ENCODE measurements at places on chromosomes 7 and 10.
A peak's percentile ranks its signal among the peaks of the same experiment; 100 is the strongest.

- DNase-seq: no peak
- no peaks in the 10 kb centered on the region for H3K36me3 ChIP-seq
- H3K27ac ChIP-seq: no peak overlapping the region
- no peak overlapping the region for H3K4me3 ChIP-seq
- H3K27me3 ChIP-seq: no peaks in the 10 kb centered on the region
These were observed 17.5 kb downstream of the ZNF33A start for GRCh38 chr10:38027986-38028385.

- no peaks in the 10 kb centered on the region for H3K36me3 ChIP-seq
- no peaks in the 10 kb centered on the region for H3K4me1 ChIP-seq
- no peak overlapping the region for H3K4me3 ChIP-seq
These were observed 45.6 kb downstream of the SORCS1 start for GRCh38 chr10:107118866-107119265.

- no peak overlapping the region for H3K4me3 ChIP-seq
- H3K4me1 ChIP-seq: peaks cover 7% of the 10 kb centered on the region
- no peak overlapping the region for H3K27ac ChIP-seq
These were observed 50.2 kb downstream of the CDK1 start for GRCh38 chr10:60828489-60828852.

GRCh38 chr7:80781146-80781545 lies 137.7 kb downstream of the SEMA3C start:
- no peaks in the 10 kb centered on the region for H3K36me3 ChIP-seq
- no peak for DNase-seq
- H3K27ac ChIP-seq: no peak overlapping the region
- peaks cover 2% of the 10 kb centered on the region for H3K4me1 ChIP-seq
- H3K27me3 ChIP-seq: no peaks in the 10 kb centered on the region

- DNase-seq: no peak
- peak overlapping the region; percentile 45 for H3K27ac ChIP-seq
- H3K4me1 ChIP-seq: peaks cover 26% of the 10 kb centered on the region
These were observed 94.0 kb upstream of the TARP start for GRCh38 chr7:38367301-38367890.

DNA sequence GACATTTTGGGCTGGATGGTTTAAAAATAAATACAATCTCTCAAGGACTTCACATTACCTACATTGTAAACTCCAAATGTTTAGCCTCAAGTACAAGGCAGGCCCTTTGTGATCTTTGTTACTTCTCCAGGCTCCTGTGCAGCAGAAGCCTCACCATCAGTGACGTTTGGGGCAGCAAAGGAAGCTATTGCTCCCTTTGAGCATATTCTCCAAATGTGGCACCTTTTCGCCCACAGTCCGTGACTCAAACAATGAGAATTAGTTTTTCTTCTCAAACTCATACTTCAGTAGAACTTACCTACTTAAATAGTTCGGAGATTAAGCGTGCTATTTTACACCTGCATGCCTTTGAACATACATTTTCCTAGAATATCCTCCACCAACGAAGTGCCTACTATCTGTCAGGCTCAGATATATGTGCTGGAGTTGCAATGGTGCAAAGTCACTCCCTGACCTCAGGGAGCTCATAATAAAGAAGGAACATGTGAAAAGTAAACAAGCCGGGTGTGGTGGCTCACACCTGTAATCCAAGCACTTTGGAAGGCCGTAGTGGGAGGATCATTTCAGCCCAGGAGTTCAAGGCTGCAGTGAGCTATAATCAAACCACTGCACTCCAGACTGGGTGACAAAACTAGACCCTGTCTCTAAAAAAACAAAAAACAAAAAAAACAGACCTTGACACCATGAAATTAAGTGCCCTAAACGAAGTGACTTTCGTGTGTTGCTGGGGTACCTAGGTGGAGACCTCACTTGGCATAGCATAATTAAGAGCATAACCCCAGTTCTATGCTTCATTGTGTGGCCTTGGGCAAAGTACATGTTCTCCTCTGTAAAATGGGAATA lies 1.2 kb upstream of the ABCF2 start:
- peak overlapping the region; percentile 99 for H3K27ac ChIP-seq
- H3K36me3 ChIP-seq: no peaks in the 10 kb centered on the region
- H3K4me1 ChIP-seq: peaks cover 22% of the 10 kb centered on the region
- DNase-seq: no peak
- H3K27me3 ChIP-seq: peaks cover 11% of the 10 kb centered on the region
- H3K4me3 ChIP-seq: peak overlapping the region; percentile 99

- no peak for DNase-seq
- H3K4me3 ChIP-seq: no peak overlapping the region
- peaks cover 5% of the 10 kb centered on the region for H3K4me1 ChIP-seq
- no peak overlapping the region for H3K27ac ChIP-seq
- H3K27me3 ChIP-seq: peaks cover 5% of the 10 kb centered on the region
- H3K36me3 ChIP-seq: no peaks in the 10 kb centered on the region
These were observed 5.3 kb upstream of the PILRA start for GRCh38 chr7:100367676-100368613.

DNA sequence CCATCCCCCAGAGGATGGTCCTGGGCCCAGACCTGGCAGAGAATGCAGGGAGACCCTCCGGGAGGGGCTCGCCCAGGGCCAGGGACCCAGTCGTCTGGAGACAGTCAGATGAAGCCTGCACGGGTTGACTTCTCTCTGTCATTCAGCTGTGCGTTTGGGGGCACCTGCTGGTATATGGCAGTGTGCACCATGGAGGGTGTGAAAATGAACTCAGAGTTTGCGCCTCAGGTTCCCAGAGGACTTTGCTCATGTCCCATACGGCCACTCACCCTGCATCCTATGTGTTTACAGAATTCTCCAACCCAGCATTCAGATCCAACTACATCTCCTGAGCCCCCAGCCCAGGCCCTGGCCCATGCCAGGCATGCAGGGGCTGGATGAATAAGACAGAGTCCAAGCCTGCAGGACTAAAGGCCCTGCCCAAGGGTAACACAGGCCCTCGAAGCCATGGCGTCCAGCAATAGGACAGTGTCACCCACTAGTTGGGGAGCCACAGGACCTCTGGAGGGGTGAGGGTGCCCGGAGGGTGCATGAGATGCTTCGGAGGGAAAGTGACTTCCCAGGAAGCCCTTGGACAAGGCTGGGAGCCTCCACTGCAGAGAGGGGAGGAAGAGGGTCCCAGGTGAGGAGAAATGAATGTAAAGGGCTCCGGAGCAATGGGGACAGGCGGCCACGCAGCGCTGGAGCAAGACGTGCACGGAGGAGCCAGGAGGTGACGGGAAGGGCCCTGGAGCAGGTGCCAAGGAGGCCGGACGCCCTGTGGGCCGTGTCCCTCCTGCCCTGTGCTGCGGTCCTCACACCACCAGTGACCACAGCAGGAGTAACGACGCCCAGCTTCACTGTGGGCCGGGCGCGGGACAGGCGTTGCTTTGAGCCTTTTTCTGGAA lies 36.3 kb downstream of the CALML3 start:
- H3K27ac ChIP-seq: no peak overlapping the region
- no peaks in the 10 kb centered on the region for H3K36me3 ChIP-seq
- DNase-seq: peak; percentile 12
- peaks cover 2% of the 10 kb centered on the region for H3K27me3 ChIP-seq
- H3K4me1 ChIP-seq: peaks cover 11% of the 10 kb centered on the region
- no peak overlapping the region for H3K4me3 ChIP-seq

- H3K27me3 ChIP-seq: peaks cover 7% of the 10 kb centered on the region
- H3K36me3 ChIP-seq: peaks cover 4% of the 10 kb centered on the region
- no peak overlapping the region for H3K4me3 ChIP-seq
- no peak for DNase-seq
These were observed 48.9 kb upstream of the KDM7A start for GRCh38 chr7:140225562-140226249.

GRCh38 chr7:101488826-101489572 lies 126.3 kb downstream of the COL26A1 start:
- no peak overlapping the region for H3K4me3 ChIP-seq
- peaks cover 2% of the 10 kb centered on the region for H3K4me1 ChIP-seq
- no peaks in the 10 kb centered on the region for H3K36me3 ChIP-seq
- no peak overlapping the region for H3K27ac ChIP-seq

- peaks cover 1% of the 10 kb centered on the region for H3K27me3 ChIP-seq
- H3K4me3 ChIP-seq: no peak overlapping the region
- DNase-seq: no peak
- peaks cover 5% of the 10 kb centered on the region for H3K36me3 ChIP-seq
These were observed 168.7 kb upstream of the LYZL1 start for GRCh38 chr10:29120216-29120615.
